ENCODE measurements at places on chromosomes 6 and 20.

DNA sequence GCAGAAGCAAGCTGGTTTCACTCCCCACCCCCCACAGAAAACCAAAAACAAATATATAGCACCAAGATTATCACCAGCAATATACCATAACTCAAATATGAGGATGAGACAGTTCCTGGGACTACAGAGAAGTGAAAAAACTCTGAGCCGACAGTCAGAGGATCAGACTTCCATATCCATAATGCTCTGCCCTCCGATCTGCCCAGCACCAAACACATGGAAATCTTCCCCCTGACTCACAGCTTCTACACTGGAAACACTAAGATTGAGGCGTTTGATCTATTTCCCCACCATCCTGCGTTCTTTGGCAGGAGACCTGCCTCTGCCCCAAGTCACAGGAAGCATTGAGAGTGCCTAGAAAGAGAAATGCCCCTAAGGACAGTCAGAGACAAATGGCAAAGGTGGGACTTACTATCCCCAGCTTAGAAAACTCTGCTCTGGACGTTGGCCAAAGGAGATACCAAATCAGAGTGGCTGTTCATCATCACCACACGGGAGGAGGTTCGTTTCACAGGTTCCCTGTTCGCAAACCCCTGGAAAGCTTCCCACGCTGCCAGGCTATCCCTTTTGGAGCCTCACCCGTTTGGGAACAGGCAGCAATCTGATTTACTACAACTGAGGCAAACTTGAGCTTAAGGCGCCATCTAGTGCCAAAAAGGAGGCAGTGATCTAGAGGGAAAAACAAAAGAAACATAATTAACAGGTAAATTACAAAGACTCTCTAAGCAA, 48.7 kb upstream of the SRSF6 start:
- no peaks in the 10 kb centered on the region for H3K4me1 ChIP-seq
- no peak overlapping the region for H3K4me3 ChIP-seq
- no peak overlapping the region for H3K27ac ChIP-seq
- no peaks in the 10 kb centered on the region for H3K27me3 ChIP-seq
- no peaks in the 10 kb centered on the region for H3K36me3 ChIP-seq
- DNase-seq = peak; percentile 38

DNA sequence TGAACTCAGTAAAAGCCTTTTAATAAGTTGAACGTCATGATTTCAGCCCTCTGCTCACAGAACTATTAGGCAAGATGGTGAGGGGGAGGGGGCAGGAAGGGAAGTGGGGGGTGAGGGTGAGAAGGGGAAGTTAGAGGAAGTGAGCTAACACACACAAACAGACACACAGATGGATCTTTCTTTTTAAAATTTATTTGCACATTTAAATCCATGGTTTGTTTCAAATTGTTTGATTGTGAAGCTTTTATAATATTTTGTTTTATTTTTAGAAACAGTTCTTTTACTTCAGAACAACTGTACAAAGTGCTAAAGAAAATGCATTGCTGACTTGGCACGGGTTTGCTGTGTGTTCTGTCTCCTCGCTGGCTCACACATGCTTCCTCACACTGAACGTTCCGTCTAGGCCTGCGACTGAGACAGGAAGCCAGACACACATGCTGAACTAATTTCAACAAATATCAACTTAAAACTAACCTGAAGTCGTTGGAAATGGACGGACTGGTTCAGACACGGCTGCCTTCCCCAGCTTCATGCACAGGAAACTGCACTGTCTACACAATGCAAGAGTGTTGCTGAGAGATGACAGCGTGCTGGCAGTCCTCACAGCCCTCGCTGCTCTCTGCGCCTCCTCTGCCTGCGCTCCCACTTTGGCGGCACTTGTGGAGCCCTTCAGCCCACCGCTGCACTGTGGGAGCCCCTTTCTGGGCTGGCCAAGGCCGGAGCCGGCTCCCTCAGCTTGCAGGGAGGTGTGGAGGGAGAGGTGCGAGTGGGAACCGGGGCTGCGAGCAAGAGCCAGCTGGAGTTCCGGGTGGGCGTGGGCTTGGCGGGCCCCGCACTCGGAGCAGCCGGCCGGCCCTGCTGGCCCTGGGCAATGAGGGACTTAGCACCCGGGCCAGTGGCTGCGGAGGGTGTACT, 8.1 kb upstream of the ZBP1 start:
- no peak overlapping the region for H3K4me3 ChIP-seq
- no peaks in the 10 kb centered on the region for H3K4me1 ChIP-seq
- no peaks in the 10 kb centered on the region for H3K36me3 ChIP-seq
- DNase-seq = no peak
- H3K27ac ChIP-seq = no peak overlapping the region

DNA sequence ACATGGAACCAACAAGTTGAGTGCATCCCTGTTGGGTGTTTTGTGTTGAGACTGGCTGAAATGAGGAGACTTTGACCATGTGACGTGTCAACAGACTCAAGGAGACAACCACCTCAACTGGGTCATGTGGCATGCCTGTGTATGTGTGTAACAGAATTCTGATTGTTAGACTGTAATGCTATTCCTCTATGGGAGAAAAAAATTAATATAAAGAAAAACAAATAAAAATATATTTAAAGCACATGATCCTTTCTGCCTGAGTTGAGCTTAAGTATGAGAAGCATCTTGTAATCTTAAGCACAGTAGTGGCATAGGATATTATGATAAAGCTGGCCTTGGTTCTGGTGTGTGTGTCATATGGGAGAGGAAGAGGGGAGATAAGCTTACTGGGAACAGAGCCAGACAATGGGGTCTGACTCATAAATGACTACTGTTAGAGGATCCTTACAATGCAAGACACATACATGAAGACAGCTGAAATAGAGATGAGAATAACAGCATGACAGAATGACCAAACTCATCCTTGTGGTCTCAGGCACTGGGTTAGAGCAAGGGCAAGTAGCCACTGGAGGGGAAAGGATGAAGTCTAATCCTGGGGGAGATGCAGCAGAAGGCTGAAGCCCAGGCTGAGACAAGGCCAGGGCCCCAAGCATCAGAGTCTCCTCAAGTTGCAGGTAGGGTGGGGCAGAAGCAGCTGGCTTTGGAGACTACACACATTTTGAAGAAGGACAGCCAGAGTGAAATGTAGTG, 9.2 kb downstream of the TP53INP2 start:
- no peak for DNase-seq
- H3K36me3 ChIP-seq = peaks cover 14% of the 10 kb centered on the region
- H3K4me1 ChIP-seq = peaks cover 5% of the 10 kb centered on the region
- H3K27me3 ChIP-seq = peaks cover 6% of the 10 kb centered on the region

GRCh38 chr6:153852481-153852880, 186.6 kb upstream of the OPRM1 start:
- H3K36me3 ChIP-seq = no peaks in the 10 kb centered on the region
- DNase-seq = no peak
- no peaks in the 10 kb centered on the region for H3K27me3 ChIP-seq
- no peak overlapping the region for H3K27ac ChIP-seq
- no peaks in the 10 kb centered on the region for H3K4me1 ChIP-seq

DNA sequence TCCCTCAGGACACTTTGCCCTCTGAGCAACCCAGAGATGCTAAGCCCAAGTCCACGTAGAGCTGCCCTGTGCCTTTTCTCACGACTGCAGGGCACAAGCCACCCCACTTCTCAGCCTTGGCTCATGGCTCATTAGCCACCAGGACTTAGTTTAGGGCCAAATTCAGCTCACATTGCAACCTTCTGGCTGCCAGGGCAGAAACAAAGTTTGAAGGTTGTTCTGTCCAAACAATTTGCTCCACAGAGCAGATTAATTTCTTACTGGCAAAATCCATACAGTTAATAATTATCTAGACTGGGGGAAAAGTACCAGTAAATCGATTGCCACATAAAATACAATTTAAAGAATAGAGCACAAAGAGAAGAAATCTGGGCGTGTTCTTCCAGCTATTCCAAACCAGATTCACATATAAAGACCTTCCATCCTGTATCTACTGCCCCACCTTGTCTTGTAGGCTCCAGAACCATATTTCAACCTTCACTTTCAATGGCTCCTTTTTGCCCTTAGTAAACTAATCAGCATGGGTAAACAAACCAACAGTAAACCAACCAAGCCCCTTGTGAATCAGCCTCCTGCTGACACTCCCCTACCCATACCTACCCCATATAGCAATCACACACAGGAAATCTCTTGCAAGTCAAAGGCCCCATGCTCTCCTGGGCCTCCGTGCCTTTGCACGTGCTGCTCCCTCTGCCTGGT, 101.9 kb downstream of the QRSL1 start:
- H3K4me1 ChIP-seq = peaks cover 2% of the 10 kb centered on the region
- no peak overlapping the region for H3K27ac ChIP-seq
- no peaks in the 10 kb centered on the region for H3K36me3 ChIP-seq
- no peaks in the 10 kb centered on the region for H3K27me3 ChIP-seq
